Femur (tissue), 1 donor: ENCODE measurements at places on chromosomes 6 and 20.
A peak's percentile ranks its signal among the peaks of the same experiment; 100 is the strongest.

DNA sequence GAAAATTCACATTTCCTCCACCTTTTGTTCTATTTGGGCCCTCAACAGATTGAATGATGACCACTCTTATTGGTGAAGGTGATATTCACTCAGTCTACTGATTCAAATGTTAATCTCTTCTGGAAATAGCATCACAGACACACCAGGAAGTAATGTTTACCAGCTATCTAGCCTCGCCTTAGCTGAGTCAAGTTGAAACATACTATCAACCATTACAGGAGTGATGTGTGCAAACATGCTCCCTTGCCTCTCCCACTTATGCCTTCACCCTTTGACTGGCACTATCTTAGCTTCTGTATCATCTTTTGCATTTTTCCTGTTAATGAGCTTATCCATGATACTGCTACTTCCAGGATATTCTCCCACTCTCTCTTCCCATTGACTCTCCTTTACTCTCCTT, 191.9 kb downstream of the CENPW start:
- no peak for DNase-seq

GRCh38 chr6:36116943-36117342, 13.4 kb upstream of the MAPK13 start:
- no peak for DNase-seq

- no peak for DNase-seq
These were observed 9.1 kb upstream of the CST4 start for GRCh38 chr20:23697947-23698346.

DNA sequence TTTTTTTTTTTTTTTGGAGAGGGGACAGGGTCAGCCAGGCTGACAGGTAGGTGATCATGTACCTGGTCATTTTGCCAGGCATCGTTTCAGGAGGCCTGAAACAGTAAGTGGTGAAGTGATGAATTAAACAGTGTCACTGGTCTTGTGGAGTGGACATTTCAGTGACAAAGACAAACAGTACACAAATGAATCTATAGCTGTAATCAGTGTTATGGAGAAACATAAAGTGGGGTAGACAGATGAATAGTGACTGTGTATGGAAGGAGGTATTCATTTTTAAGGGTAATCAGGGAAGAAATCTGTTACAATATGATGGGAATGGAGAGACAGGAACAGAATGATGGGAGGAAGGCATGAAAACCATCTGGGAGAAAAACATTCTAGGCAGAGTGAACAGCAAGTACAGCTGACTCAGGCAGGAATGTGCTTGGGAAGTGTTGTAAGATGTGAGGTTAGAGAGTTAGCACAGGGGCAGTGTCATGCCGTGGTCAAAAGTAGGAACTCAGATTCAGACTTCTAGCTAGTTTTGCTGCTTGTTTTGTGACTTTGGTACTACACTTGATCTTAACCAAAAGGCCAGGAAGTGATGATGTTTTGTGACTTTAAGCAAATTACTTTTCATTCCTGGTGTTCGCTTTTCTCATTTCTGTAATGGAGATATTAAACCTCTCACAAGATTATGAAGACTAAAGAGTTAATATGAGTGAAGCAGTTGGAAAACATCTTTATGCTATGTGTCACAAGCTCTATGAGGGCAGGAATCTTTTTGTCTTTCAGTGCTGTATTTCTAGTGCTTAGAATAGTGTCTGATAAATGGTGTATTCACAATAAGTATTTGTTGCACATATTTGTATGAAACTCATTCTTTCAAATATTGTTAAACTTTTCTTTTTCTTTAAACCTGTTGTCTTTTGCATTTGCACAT, 43.4 kb downstream of the QKI start:
- DNase-seq = no peak

DNA sequence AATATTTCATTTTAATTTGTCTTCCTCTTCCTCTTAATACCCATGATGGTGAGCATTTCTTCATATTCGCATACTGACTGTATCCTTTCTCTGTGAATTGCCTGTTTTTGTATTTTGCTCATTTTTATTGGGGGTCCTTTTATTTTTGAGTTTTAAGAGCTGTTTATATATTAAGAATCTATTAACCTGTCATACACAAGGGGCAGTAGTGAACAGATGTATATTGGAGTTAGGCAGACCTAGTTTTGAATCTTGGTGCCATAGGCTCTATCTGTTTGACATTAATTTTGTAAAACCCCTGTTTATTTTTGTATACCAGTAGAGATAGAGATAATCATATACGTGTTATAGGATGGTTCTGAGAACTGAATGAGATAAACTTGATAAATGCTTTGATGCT, 3.1 kb upstream of the WFDC5 start:
- no peak for DNase-seq

GRCh38 chr6:111743862-111744692, 129.2 kb downstream of the FYN start:
- DNase-seq = peak; percentile 90

- no peak for DNase-seq
These were observed 662.2 kb downstream of the DHX35 start for GRCh38 chr20:39624316-39624715.

DNA sequence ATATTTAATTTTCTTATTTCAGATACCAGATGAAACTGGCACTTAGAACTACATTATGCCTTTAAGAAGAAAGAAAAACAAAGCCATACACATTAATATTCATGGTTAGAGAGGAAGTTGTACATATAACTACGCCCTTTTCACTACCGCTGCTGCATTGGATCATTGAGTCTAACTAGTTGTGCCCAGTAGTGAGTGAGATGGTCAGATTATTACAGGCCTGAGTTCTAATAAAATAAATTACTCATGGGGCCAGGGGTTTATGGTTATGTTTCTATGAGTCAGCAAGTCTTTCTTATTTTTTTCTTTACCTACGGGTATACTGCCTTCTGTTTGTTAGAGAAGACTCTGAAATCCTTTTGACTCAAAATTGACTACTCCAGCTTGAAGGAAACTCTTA, 11.5 kb downstream of the RIOK1 start:
- DNase-seq = no peak

GRCh38 chr6:133697666-133698065, 191.2 kb upstream of the TCF21 start:
- no peak for DNase-seq

DNA sequence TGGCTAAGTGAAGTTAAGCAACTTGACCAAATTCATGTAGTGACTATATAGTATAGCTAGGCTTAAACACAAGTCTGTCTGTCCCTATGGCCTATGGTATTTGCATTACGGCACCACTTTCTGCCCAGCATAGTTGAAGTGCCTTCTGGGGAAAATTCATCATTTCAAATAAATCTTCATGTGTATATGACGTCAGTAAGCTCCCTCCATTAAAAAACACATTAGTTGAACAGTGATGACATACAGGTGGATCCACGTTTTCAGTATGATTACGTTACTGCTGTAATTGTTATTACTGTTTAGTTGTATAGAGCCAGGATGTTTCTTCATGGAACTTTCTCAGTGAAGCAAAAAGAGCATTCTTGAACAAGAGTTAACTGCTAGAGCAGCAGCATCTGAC, 96.2 kb downstream of the TENT5A start:
- DNase-seq = no peak

- no peak for DNase-seq
These were observed 6.5 kb downstream of the TMEM170B start for GRCh38 chr6:11543919-11544518.

- DNase-seq = no peak
These were observed 727.4 kb upstream of the CITED2 start for GRCh38 chr6:140101818-140102217.

- no peak for DNase-seq
These were observed 151.8 kb upstream of the PRND start for GRCh38 chr20:4569865-4570264.

GRCh38 chr6:119215309-119215708, 134.3 kb downstream of the MAN1A1 start:
- no peak for DNase-seq

DNA sequence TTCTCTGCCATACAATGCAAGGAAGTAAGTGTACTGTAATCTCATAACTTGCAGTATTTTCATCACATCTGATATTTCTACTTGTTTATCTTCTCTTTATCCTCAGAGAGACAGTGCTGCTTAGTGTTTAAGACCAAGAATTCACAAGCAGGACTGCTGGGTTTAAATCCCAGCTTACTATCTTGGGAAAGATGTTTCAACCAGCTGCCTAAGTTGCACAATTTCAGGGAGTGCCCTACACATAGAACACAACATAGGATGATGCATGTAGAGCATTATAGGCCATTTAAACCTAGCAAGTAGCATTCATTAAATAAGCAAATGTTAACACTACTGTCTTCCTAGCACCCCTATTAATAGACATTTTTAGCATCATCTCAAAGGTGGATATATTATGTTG, 205.2 kb upstream of the CEP162 start:
- no peak for DNase-seq

DNA sequence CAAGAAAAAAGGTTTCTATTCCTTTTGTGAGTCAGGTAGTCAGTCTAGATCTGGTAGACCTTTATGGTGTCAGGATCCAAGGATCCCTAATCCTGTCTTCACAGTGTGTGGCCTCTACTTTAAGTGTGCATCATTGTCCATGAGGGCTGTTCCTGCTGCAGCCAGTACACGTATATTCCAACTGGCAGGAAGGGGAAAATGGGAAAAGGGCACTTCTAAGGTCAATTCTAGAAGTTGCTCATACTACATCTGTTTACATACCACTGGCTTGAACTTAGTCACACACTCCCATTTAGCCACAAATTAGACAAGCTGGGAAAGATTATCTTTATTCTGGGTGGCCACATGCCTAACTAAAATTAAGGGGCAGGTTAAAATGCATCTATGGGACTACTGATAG, 9.7 kb upstream of the MMS22L start:
- no peak for DNase-seq

DNA sequence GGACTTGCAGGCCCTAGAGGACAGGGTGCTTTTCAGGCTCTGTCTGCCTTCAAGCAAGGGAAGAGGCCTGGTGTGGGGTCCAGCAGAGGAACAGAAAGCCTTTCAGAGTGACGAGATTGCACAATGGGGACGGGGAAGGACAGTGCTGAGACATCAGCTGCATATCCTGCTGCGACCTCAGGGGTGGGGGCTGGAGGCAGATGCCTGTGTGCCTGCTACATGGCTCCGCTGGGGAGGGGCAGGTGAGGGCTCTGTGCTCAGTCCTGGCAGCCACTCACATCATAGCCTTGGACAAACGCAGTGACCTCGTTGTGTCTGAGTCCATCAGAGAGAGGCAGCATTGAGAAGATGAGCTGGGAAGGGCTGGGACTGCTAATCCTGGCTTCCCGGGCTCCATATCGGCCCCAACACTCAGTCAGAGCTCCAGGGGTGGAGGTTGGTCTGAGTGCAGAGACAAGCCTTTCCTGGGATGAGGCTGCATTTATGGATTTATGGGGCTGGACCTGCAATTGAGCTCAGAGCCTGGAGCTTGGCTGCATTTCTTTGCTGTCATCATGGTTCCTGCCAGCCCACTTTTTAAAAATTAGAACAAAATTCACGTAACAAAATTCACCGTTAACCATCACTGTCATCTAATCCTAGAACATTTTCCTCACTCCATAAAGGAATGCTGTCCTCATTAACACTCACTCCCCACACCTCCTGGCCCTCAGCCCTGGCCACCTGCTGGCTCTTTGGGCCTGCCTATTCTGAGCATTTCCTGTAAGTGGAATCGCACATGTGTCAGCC, 196.9 kb upstream of the SLC24A3 start:
- peak; percentile 38 for DNase-seq

GRCh38 chr6:40444811-40445210, 142.4 kb downstream of the LRFN2 start:
- DNase-seq = no peak

DNA sequence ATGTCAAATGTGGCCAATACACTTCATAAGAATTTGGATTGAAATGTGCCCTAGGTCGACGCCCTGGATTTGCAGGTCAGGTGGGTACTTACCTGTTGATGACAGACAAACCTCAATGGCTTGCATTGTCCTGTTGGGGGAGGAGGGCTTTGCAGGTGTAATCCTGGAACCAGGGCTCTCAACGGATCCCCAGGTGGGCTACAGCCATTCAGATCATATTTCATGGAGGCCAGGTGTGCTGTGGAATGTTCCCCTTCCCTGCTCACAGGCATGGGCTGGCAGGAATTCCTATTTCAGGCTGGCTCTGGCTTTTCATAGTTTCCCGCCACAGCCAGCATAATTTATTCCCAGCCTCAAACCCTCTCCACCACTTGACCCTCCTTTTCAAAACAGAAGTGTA, 254.7 kb downstream of the SMOC2 start:
- DNase-seq = no peak

DNA sequence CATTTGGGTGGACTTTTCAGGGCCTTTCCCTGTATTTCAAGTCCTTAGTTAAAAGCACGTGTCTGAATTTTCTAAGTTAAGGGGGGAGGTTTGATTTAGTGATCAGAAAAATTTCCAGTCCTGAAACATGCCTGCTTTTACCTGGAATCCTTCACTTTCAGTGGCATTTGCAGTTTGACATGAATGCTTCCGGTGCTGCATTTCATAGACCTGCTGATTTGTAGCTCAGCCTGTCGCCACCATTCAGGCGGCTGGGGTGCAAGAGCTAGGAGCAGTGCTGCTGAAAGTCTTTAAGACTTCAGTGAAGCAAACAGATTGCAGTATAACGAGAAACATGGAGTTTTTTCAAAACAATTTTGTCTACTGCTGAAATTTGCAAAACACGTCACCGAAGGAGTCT, 14.0 kb downstream of the RPS6KA2 start:
- DNase-seq = no peak

GRCh38 chr20:22512911-22513489, 71.4 kb downstream of the FOXA2 start:
- DNase-seq = no peak

GRCh38 chr6:14458669-14459266, 341.2 kb downstream of the CD83 start:
- DNase-seq = no peak

DNA sequence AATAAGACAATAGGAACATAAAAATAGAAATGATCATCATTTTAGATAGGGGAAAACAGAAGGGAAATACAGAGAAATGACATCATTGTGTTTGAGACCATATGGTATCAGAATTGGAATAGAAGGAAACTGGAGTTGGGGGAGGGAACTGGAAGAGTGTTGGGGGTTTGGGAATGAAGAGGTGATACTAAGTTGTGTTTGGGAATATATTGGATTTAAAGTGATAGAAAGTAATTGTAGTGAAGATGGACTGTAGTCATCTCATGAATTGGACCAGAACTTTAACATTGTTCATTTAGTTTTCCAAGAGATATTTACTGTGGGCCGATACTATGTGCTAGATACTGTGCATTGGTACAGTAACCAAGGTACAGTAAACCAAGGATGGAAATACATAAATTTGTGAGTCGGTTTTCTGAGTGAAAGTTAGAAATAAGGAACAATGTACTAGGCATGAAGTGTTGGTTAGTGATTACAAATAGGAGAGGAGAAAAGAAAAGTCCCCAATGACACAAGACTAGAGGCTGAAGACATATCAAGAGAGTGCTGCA, 32.3 kb downstream of the KCNQ5 start:
- no peak for DNase-seq

- DNase-seq = no peak
These were observed 47.0 kb downstream of the CDH4 start for GRCh38 chr20:61299104-61299503.
